Vagina (tissue), 2 donors: ENCODE measurements at places on chromosomes 6 and 20. TPM values are rescaled to one million over a fixed set of nuclear protein-coding genes. Genes with fewer than 3 reads are reported as not detected.

Gene PPP1R16B
- total RNA-seq = 6.4 TPM

DNA sequence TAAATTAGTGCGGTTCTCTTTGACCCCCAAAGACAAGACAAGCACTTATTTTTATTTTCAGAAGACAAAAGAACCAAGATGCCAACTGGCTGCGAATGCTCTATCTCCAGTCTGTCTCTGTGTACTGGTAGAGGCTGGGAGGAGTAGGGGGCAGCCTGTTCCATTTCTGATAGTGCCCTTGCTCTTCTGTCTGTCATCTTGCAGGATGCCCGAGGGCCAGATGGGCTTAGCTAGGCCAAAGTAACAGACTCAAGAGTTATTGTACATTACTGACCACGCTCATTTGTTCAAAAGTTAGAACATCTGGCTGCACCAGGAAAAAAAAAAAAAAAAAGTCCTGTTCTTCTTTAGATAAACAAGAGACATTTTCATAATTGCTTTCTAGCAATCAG lies 198.1 kb upstream of the UST start:
- DNase-seq = no peak

DNA sequence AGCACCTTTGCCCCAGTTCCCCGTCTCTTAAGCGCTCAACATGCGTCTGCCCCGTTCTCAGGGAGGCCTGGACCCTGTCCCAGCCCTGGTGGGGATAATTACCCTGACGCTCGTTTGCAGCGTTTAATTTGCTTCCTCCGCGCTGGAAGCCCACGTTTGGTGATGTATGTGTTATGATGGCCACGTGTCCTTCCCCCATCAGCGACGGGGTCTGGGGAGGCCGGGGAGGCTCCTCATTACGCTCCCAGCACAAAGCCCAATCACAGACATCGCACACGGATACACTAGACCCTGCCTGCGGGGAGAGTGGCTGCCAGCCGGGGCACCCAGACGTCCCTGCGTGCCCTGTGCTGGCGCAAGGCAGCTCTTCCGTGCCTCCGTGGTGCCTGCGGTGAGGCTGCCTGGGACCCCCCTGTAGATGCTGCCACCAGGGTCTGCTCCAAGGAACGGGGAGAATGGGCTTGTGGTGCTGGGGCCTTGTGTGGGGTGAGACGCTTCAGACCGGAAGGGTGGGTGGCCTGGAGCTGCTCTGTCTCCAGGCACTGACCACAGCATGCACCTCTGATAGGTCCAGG lies 10.2 kb upstream of the CHRNA4 start:
- no peak for DNase-seq

- no peak for DNase-seq
Measured at GRCh38 chr6:20117474-20117873, 94.8 kb downstream of the MBOAT1 start.

DNA sequence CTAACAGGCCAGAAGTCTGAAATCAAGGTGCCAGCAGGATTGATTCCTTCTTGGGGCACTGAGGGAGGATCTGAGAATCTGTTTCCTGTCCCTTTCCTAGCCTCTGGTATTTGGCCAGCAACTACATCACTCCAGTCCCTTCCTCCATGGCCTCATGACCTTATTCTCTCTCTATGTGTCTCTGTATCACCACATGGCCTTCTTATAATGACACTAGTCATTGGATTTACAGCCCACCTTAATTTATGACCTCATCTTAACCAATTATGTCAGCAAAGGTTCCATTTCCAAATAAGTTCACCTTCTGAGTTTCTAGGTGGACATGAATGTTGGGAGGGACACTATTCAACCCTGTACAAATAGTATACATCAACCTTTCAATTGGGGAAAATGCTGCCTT lies 29.3 kb downstream of the SCML4 start:
- DNase-seq = no peak

DNA sequence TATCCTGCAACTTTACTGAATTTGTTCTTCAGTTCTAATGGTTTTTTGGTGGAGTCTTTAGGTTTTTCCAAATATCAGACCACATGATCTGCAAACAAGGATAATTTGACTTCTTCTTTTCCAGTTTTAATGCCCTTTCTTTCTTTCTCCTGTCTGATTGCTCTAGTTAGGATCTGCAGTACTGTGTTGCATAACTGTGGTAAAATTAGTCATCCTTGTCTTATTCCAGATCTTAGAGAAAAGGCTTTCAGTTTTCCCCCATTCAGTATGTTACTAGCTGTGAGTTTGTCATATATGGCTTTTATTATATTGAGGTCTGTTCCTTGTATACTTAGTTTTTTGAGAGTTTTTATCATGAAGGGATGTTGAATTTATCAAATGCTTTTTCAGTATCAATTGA lies 4.3 kb downstream of the MICA start:
- DNase-seq = no peak

- no peak for DNase-seq
Measured at GRCh38 chr6:28683945-28684538, 158.4 kb downstream of the GPX5 start.

GRCh38 chr6:113634352-113635163 lies 222.6 kb upstream of the MARCKS start:
- DNase-seq = no peak
